ENCODE measurements at places on chromosomes 4 and X.

DNA sequence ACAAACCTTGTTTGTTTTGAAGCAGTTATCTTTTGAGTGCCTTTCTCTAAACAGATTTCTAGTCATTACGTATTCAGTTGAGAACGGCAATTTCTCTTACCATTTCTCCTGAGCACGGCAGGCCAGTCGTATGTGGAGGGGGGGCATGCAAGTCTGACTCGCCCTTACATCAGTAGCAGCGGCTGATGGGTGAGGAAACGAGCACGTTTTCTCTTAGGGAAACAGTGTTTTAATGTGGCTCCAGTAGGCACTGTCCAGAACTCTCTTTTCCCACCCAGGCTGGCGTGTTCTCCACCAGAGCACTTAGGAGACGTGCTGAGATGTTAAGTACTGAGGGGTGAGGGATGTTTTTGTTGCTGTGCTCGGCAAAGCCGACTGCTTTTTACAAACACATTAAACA lies 240.5 kb downstream of the STIM2 start:
- no peak for DNase-seq

GRCh38 chrX:20454117-20454516 lies 187.4 kb upstream of the RPS6KA3 start:
- DNase-seq: peak; percentile 2

- no peak for DNase-seq
Observed at GRCh38 chr4:150569384-150569987, 12.5 kb upstream of the MAB21L2 start.

DNA sequence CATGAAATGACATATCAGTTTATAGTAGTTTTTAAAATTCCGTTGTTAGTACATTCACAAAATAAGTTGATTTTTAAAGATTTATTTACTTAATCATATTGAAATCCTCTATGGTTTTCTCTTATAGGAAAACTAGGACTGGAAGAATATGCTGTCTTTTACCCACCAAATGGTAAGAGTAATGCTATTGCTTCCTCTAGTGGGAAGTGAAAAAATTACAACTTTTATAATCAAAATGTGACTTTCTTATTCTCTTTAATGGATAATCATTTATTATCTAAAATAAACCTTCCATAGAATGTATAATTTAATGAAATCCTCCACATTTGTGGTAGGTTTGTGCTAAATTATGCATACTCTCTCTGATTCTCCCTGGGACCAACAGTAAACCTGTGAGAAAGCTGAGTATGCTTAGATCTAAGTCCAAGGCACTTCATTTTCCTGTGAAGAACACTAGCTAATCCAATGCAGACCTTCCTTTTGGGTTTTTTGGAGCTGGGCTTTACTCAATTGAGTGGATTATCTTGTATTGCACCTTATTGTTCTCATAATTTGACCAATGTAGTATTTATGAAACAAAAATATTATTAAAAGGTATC lies 136.2 kb downstream of the TBC1D19 start:
- no peak for DNase-seq

DNA sequence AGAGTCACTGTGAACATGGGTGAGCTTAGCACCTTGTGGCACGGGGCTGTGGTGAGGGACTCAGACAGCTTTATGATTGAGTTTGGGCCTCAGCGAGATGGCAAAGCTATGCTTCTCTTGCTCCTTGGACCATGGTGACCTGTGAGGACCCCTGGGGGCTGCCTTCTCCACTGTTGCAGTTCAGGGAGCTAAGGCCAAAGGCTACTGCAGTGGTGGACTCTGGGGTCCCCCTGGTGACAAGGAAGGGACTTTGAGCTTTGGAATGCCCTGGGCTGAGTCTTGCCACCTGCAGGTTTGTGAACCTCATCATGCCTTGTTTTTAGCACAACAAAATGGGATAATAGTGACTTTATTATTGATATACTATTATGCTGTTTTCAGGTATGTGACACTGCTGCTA lies 36.5 kb downstream of the TBL1X start:
- no peak for DNase-seq

- DNase-seq: no peak
Observed at GRCh38 chr4:90027565-90027964, 99.6 kb upstream of the CCSER1 start.

GRCh38 chrX:109830704-109831206 lies 97.7 kb upstream of the ACSL4 start:
- DNase-seq: no peak

- no peak for DNase-seq
Observed at GRCh38 chr4:148986951-148987350, 544.7 kb upstream of the NR3C2 start.

DNA sequence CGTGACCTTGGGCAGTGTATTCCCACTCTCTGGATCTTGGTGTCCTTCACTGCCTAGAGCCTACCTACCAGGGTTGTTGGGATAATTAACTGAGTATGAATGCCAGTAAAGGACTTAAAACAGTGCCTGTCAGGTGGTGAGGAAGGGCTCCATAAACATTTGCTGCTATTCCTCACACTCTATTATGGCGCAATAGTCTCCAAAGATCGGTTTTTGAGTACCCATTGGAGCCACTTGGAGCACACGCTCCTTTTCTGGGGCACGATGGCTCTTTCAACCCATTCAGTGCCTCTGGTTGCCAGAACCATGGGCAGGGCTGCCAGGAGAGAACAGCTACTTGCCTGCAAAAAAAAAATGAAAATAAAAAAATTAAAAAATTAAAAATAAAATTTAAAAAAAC lies 296.6 kb upstream of the PPARGC1A start:
- DNase-seq: no peak

DNA sequence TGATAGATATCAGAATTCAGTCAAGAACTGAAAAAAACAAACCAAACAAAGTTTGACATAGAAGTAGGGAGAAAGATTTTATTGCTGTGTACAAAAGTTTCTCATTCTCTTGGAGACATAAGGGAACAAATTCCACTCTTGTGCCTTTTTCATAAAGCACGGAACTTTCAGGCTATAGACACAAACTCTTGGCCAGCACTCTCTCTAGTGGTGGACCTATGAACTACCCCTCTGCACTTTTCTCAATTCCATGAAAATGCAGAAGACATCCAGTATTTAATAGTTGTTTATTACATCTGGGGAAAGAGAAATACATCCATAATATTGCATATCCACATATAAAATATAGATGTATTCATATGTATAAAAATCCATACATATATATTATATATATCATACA lies 291.6 kb upstream of the HS3ST1 start:
- no peak for DNase-seq

- DNase-seq: no peak
Observed at GRCh38 chr4:142098900-142099545, 462.6 kb downstream of the IL15 start.

DNA sequence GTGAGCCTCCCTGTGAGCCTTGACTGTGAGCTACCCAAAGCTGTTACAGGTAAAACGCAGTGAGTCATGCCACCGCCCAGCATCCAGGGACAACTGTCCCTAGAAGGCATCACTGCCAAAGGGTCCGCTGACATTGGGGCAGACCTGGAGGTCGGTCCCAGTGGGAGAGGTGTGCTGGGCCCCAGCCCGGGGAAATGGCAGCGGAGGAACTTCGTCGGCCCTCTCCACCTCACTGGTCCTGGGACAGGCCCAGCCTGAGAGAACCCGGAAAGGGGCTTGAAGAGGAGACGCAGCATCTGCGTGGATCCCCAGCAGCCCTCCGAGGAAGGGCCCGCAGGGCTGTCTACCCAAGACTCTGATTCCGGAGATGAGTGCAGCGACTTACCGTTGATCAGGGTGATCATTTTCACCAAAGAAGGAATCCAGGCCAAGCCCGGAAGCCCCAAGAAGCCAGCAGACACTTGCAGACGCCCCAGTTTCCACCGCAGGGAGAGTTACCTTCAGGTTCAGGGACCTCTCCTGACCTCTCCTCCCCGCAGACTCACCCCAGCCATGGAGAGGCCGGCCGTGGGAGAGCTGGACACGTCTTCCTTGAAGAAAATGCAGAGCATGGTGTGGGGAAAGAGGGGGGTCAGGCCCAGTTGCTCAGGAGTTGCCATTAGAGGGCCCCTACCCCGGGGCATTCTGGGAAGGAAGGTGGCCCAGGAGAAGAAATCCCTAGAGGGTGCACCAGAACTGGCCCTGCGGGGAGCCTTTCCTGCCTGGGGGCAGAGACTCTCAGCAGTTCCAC lies 51.2 kb downstream of the CXorf49B start:
- DNase-seq: no peak

GRCh38 chr4:74658116-74658515 lies 136.2 kb downstream of the BTC start:
- DNase-seq: no peak

- DNase-seq: no peak
Observed at GRCh38 chrX:81294101-81294500, 92.2 kb downstream of the SH3BGRL start.

DNA sequence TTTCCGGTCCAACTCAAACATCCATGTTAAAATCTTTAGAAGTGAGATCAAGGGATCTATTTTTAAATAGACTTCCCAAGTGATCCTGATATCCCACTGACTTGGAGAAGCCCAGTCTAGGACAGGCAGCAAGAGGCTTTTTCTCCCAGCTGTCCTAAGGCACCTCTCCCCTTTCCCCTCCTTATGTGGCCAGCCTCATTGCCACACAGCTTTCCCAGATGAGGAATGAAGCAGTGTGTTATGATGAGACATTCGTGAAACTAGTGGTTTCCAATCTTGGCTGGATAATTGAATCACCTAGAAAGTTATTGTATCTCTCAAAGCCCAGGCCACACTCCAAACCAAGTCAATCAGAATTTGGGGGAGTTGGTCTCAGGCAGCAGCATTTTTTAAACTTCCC lies 16.8 kb upstream of the HSD17B13 start:
- DNase-seq: no peak

DNA sequence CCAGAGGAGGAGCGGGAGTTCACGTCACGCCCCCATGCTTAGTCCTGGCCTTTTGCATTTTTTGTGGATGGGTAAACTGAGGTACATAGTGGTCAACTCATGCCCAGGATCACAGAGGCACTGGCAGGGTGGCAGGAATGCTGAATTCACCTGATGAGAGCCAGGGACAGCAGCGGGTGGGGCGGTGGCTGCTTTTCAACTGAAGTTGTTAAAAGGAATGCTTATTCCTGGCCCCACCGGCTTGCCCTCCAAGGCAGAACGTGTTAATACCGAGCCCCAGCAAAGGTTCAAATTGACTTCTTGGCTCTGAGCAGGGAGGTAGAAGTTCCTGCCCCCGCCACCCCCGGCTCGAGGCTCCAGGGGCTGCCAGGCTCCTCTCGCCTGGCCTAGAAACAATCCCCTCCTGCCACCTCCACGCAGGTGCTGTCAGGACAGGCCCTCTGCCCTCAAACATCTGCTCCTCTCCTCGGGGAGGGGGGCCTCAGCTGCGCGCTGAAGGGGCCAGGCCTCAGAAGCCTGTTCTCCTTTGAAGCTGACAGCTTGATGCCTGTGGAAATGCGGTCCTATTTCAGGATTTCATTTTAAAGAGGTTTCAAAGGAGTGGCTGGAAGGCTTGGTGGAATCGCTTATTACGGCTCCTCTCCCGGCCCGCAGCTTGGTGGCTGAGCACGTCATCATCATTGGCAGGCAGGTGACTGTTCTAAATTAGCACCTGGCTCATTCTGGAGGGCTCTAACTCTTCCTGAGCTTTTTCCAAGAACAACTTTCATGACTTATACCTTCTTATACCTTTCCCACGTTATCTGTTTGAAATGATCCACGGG lies 93.0 kb downstream of the PHKA2 start:
- no peak for DNase-seq
